Upper lobe of left lung (tissue), 6 donors: ENCODE measurements at places on chromosomes 2 and 18. TPM values are rescaled to one million over a fixed set of nuclear protein-coding genes. Genes with fewer than 3 reads are reported as not detected.

DNA sequence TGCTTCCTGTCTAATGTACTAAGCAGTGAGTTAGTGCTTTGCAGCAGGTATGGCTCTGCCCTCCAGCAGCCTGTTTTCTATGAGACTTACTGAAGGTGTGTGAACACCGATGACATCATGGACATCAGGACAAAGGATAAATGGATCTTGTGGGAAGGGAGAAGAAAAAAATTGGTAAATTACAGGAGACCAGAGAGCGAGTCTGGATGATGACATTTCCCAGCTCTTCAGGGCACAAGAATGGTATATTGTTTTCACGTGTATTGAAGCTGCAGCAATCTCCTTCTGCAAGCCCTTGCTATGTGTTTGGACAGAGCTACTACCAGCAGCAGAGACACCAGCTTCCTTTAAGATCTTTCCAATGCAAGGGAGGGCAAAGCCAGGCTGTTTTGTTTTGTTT, 47.2 kb downstream of the DCC start:
- no peak for DNase-seq
- no peak overlapping the region for H3K4me3 ChIP-seq
- H3K27me3 ChIP-seq, result no peaks in the 10 kb centered on the region
- H3K27ac ChIP-seq, result no peak overlapping the region
- H3K36me3 ChIP-seq, result no peaks in the 10 kb centered on the region

GRCh38 chr2:186713691-186714090, 19.8 kb downstream of the FAM171B start:
- DNase-seq, result no peak
- H3K27me3 ChIP-seq, result no peaks in the 10 kb centered on the region
- H3K4me1 ChIP-seq, result no peaks in the 10 kb centered on the region
- H3K36me3 ChIP-seq, result no peaks in the 10 kb centered on the region
- H3K4me3 ChIP-seq, result no peak overlapping the region

Gene KCNIP3
- 5.9 TPM for total RNA-seq

Gene SRD5A2
- total RNA-seq, result 0.64 TPM

DNA sequence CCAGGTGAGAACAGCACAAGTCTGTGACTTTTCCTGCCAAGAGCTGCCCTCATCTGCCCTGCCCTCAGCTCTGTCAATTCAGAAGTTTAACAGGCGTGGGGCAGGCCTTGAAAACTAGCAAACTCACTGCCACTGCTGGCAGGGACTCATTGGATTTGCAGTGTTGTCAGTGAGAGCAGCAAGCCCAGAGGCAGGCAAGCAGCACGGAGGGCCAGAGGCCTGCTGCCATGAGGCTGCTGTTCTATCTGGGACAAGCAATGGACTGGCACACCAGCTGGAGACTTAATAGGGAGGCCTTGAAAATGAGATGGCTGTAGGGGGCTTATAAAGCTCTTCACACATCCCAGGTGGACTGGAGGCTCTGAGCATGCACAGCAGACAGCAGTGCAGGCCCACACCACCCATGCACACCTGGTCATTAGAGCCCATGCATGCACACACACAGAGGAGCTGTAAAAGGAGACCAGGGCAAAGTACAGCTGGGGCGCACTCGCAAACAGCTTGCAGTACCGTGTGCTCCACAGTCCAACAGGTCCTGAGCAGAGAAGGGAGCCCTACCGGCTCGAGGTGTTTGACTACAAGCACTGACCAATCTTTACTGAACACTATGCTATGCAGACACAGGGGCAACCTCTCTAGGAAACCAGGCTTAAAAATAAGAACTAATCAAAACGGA, 28.7 kb downstream of the MGAT4A start:
- no peak for DNase-seq
- peaks cover 45% of the 10 kb centered on the region for H3K4me1 ChIP-seq
- no peaks in the 10 kb centered on the region for H3K36me3 ChIP-seq
- no peak overlapping the region for H3K4me3 ChIP-seq
- H3K27me3 ChIP-seq, result no peaks in the 10 kb centered on the region

DNA sequence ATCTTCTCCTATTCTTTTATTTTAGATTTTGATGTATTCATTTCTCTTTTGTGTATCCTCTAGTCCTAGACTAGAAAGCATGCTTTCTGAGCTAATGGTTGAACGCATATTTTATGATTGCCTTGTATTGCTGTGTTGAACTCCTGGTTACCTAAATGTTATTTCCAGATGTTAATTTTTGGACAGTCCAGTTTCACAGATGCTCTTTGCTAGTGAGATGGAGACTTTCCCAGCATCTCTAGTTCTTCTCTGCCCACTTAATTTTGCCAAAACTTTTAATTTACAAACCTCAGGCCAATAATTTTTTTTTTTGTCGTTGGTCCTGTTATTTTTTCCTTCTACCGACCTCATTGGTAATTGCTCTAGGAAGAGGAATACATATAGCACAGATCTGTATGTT, 153.2 kb downstream of the HAUS1 start:
- no peak overlapping the region for H3K27ac ChIP-seq
- H3K36me3 ChIP-seq, result no peaks in the 10 kb centered on the region
- no peaks in the 10 kb centered on the region for H3K27me3 ChIP-seq
- DNase-seq, result no peak
- no peak overlapping the region for H3K4me3 ChIP-seq

Gene HOXD12
- not detected for total RNA-seq

DNA sequence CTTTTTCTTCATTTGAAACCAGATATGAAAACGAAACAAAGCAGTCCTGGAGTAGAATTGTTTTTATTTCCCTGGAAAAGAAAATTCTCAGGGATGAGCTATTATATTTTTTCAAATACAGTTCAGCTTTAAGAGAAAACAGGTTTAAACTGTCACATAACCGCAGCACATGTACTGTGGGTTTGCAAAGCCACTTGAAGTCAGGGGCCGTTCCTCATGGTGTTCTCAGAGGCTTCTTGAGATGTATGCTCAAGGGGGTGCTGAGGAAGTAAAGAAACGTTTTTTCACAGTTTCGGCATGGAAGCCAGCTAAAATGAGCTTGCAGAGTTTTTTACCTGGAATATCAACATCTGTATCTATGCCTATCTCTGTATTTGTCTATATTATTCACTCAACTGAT, 225.3 kb downstream of the MC4R start:
- H3K27me3 ChIP-seq, result no peaks in the 10 kb centered on the region
- peak; percentile 49 for DNase-seq
- no peak overlapping the region for H3K27ac ChIP-seq
- H3K4me3 ChIP-seq, result no peak overlapping the region

DNA sequence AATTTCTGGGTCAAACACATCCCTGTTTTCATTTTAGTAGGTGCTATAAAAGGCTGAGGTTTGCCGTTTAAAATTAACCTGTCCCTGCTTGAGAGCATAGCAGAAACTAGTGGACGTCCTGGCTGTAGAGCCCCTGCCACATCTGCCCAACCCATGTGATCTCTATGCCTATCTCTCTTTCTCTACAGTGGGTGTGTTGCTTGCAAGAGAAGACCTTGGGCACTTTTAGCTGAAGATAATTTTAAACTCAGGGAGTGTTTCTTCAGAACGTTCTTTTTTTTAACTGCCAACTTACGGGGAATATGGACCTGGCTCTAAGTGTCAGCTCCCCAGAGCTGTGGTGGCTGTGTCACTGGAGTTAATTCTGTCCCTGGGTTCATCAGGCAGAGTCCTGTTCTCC, 100.6 kb downstream of the NRP2 start:
- no peaks in the 10 kb centered on the region for H3K36me3 ChIP-seq
- no peak overlapping the region for H3K4me3 ChIP-seq
- H3K27me3 ChIP-seq, result no peaks in the 10 kb centered on the region
- peaks cover 14% of the 10 kb centered on the region for H3K4me1 ChIP-seq
- H3K27ac ChIP-seq, result no peak overlapping the region

DNA sequence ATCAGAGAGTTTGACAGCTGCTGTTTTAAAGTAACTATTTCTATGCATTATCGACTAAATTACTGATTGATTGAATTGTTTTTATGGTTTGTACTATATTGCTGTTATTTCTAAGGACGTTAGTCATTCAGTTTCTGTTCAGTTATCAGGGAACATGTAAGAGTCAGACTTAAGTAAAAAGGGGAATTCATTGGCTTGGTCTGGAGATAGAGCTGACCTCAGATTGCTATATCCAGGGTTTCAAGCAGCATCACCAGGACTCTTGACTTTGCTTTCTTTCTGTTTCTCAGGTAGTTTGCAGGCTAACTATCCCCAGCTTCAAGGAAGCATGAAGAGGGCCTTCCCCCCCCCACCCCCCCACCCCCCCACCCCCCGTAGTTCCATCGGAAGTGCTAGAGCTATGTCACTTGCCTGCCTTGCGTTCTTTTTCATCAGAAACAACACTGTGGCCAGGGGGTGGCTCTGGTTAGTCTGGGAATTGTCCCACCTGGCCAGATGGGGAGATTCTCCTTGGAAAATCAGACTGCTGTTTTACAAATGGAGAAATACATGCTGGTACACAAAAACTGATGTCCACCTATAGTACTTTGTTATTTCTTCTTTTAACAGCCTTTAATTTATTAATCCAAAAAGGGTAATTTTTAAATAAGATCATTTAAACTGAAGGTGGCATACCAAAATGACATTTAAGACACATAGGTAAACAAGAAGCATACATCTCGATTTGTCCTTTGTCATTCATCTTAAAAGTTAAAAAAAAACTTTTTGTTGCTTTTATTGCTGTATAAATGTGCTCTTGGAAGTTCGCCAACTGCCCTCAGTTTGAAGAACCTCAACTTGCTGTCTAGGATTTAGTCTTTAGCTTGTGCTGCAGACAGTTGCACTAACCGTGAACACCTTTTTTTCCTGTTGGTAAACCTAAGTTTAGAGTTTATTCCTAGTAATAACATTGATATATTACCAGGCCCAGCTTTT, 9.4 kb downstream of the SMAD4 start:
- H3K4me1 ChIP-seq, result peaks cover 57% of the 10 kb centered on the region
- no peak for DNase-seq
- H3K36me3 ChIP-seq, result peaks cover under 1% of the 10 kb centered on the region
- no peak overlapping the region for H3K27ac ChIP-seq

Gene MAL
- total RNA-seq, result 13.0 TPM

DNA sequence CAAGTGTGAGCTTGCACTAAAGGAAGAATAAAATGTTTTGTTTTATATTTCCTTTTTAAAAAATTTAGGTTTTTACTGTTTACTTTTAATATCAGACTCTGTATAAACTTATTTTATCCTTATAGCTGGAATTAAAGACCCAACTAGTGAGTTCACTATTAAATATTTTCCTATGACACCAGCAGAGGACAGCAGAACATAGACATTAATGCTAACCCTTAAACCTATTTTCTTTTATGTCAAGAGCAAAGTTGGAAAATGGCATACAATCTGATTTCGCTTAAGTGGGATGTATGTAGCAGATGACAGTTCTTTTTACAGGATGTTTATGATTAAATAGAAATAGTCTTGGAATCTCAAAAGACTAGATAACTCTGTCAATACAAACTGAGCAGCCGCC, 188.2 kb upstream of the XIRP2 start:
- DNase-seq, result no peak
- H3K27me3 ChIP-seq, result no peaks in the 10 kb centered on the region
- no peaks in the 10 kb centered on the region for H3K36me3 ChIP-seq
- no peaks in the 10 kb centered on the region for H3K4me1 ChIP-seq

Gene ADRA2B
- total RNA-seq, result 0.24 TPM

Gene IGFBP2
- total RNA-seq, result 16.8 TPM

Gene FEV
- not detected for total RNA-seq

DNA sequence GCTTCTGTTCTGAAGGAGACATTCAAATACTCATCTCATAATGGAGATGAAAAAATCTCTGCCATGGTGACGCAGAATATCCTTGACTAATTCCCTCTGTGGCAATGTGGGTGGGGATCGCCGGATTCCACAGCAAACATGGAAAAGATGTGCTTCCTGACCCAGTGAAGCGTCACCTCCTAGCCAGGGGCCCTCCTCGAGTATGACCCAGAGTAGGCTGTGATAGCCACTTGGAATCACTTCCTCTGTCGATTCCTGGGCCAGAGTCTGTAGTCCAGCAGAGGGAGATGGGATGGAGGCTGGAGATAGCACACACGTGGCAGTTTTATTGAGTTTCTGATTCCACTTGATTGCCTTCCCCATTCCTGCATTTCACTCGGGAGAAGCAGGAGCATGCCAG, 36.8 kb downstream of the DRC1 start:
- no peak overlapping the region for H3K27ac ChIP-seq
- H3K4me3 ChIP-seq, result no peak overlapping the region
- no peaks in the 10 kb centered on the region for H3K27me3 ChIP-seq
- H3K4me1 ChIP-seq, result no peaks in the 10 kb centered on the region
- H3K36me3 ChIP-seq, result no peaks in the 10 kb centered on the region

GRCh38 chr2:241980193-241980592, 110.7 kb downstream of the RTP5 start:
- no peaks in the 10 kb centered on the region for H3K27me3 ChIP-seq
- no peak overlapping the region for H3K4me3 ChIP-seq
- no peaks in the 10 kb centered on the region for H3K36me3 ChIP-seq
- no peak overlapping the region for H3K27ac ChIP-seq
- DNase-seq, result no peak

DNA sequence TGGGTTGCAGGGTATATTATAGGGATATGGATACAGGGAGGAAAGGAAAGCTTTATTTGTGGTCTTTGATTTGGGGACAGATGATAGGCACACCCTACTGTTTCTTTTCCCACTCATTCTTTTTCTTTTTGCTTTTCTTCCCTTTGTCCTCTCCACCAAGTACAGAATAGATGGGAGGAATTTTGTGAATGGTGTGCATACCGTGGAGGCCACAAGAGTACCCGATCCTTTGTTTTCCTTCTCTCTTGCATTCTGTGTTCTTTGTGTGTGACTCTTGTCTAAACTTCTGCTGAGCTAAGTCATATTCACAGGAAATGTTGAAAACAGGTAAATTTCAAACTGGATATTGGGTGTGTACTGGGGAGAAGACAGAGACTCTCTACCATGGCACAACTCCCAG, 321.4 kb upstream of the SLC8A1 start:
- no peaks in the 10 kb centered on the region for H3K4me1 ChIP-seq
- no peak overlapping the region for H3K4me3 ChIP-seq
- no peak for DNase-seq

Gene GREB1L
- under 0.01 TPM for total RNA-seq

DNA sequence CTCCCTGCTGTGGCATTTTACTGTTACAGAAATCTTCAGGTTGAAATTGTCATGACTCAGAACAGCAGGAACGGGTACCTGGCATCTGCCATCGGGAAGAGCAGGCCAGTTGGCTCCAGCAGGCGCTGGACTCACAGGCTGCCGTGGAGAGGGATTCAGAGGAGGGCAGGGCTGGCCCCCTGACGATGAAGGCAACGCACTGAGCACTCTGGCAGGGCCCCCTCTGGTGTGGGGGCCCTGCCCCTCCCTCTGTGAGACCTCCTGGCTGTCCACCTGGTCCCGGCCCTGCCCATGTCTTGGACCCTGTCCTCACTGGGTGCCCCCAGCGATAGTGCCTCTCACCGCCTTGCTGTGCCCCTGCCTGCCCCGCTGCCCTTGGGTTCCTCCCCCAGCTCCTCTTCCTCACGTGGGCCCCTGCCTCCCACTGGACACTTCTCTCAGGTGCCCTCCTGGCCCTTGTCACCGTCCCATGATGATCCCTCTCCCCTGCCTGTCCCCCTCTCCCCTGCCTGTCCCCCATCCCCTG, 23.3 kb upstream of the ALLC start:
- H3K27ac ChIP-seq, result no peak overlapping the region
- peaks cover 4% of the 10 kb centered on the region for H3K4me1 ChIP-seq
- DNase-seq, result no peak
- H3K4me3 ChIP-seq, result no peak overlapping the region
- H3K36me3 ChIP-seq, result no peaks in the 10 kb centered on the region
